Midbrain (tissue), 1 donor: ENCODE measurements at places on chromosomes 4 and X.

DNA sequence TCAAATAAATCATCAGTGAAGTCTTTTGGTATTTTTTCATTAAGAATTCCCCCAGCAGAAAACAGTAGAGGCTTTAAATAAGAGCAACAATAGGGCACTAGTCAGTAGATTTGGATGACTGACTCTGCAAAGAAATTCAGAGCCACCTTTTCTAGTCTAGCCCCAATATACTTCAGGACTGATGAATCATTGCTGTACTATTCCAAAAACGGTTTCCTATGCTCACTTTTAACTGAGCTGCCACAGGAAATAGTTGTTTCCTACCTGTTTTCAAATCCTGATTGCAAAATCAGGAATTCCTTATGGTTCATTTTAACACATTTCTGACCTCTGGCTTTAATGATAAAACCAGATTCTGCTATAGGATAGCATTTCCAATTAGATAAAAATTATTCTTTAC, 171.6 kb downstream of the NR3C2 start:
- DNase-seq: no peak

- DNase-seq: peak; percentile 30
Observed at GRCh38 chrX:136147315-136147901, at the start of gene FHL1. TSS of gene FHL1 (plus strand) at chrX:136147533.

DNA sequence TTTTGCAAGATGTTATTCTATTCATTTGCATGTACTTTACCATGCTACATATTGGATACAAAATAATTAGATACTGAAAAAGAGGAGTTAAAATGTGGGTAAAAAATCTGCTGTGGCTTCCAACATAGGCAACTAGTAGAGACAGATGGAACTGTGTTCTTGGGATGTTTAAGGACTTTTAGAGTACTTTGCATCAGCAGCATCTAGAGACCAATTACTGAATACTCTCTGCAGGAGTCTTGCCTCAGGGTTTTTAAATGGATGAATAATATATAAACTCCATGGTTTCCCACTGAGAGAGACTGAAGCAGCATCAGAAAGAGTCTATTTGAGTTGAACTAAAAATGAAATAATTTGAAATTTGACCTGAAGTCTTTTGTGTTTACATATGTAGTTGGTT, 676.7 kb downstream of the GALNTL6 start:
- DNase-seq: no peak

DNA sequence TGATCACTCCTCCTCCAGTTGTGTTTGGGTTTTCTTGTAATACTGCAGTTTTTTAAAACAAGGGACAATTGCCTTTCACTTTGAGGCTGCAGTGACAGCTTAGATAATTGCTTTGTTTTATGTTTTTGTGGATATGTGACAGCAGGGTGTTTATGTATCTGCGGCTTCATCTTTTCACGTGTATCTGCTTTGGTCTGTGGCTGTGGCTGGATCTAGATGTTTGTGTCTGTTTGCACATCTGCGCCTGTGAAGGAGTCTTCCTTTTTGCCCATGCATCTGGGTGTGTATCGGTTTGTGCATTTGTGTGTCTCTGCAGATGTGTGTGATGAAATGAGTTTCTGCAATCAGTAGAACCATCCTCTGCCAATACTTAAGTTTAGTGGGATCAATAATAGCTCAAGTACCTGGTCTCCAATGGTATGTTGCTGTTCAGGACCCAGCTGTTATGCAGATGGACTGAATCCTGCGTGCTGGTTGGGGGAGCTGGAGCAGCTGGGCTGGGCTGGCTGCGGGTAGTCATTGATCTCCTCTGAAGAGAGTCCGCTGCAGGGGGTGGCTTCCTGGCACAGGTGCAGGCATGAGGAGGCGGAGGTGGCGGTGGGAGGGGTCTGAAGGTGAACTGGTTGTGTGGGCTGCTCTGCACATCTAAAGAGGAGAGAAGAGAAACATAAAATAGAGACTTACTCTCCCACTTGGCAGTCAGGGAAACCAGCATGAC, 390.3 kb downstream of the SH2D1A start:
- no peak for DNase-seq

DNA sequence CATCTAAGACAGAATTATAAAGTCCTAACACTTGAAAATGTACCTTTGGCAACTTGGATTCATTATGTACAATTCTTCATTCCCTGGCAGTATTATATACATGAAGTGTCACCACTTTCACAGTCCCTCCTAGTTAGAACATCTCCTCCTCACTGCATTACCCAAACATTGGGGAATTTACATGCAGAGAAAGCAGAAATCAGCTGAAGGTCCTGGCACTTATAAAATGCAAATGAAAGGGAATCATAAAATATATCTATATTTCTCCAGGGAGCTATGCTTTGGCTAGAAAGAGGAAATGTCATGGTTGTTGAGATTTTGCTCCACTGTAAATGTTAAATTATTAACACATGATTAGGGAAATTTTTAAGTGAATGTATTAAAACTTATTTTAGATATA, 835.6 kb upstream of the SLIT2 start:
- DNase-seq: no peak

DNA sequence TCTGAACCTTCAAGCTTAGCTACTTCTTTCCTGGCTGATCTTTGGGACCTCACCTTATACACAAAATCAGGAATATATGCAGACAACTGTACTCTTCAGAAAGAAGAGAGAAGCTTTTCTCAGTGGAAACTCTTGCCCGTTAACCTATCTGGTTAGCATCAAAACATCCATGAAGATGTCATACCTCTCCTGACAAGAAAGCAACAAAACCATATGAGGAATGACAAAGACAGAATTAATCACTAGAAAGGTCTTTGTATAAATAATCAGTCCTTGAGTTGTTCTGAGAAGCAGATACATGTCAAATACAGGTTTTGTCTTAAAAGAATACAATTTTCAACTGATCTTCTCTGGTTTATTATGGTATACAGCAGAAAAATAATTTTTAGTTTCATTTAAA, 130.8 kb downstream of the FAT4 start:
- no peak for DNase-seq

DNA sequence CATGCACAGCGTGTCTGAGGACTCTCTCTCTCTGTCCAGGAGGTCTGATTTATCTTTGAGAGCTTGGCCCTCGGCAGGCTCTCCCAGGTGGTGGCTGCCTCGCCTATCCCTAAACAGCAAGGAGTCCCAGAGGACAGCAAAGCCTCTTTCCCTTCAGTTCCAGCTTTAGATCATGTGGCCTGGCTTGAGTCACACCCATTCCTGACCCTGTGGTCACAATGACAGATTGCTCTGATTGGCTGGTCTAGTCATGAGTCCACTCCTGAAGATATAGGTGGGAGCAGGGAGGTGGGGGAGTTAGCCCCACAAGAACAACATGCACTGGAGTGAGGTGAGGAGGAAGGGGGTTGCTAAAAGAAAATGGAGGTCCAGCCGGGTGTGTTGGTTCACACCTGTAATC, 12.1 kb upstream of the PORCN start:
- no peak for DNase-seq

GRCh38 chr4:125111323-125111722, 203.4 kb upstream of the FAT4 start:
- no peak for DNase-seq

DNA sequence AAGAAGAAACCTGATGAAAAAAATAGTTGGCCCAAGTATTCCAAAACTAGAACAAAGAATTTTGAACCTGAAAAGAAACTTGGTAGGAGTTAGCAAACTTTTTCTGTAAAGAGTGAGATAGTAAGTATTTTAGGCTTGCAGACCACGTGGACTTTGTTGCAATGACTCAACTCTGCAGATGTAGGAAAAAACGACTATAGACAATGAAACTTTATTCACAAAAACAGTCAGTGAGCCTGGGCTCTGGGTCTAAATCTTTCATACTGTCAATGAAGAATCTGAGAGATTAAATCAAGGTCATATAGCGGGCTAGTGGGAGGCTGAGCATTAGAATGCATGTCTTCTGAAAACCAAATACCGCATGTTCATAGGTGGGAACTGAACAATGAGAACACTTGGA, 23.0 kb downstream of the SH3D19 start:
- no peak for DNase-seq

GRCh38 chr4:163042306-163042705, 124.4 kb downstream of the NAF1 start:
- no peak for DNase-seq

DNA sequence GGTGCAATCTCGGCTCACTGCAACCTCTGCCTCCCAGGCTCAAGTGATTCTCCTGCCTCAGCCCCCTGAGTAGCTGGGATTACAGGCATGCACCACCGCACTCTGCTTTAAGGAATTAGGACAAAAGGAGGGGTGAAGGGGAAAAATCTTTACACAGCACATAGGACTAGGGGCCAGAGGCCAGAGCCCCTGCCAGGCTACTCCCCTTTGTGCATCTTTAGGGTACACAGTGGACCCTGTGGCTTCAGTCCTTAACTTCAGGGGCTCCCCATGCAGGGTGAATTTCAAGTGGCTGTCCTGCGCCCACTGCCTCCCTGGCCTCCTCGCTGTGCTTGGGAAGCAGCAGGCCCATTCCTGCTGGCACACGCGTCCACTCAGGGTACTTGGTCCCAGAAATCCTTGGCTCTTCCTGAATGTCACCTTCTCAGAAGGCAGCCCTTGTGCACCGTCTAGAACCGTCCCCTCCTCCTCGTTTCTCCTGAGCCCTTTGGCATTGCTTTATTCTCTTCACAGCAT, 138.9 kb upstream of the PSAPL1 start:
- DNase-seq: no peak

DNA sequence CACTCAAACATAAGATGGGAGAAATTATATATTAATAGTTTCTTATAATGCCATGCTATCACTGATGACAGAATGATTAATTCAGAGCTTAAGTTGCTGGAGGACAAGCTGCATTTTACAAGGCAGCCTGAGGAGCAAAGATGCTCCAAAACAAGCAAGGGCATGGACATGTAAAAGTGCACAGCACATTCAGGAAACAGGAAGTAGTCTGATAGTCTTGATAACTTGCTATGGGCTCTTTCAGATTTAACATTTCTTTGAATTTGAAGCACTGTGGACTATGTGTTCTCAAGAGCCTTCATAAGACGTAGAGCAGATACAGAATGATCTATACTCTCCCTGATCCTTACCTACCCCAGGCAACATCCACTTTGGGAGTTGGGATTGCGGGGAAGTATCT, 50.0 kb downstream of the AMMECR1 start:
- DNase-seq: no peak

DNA sequence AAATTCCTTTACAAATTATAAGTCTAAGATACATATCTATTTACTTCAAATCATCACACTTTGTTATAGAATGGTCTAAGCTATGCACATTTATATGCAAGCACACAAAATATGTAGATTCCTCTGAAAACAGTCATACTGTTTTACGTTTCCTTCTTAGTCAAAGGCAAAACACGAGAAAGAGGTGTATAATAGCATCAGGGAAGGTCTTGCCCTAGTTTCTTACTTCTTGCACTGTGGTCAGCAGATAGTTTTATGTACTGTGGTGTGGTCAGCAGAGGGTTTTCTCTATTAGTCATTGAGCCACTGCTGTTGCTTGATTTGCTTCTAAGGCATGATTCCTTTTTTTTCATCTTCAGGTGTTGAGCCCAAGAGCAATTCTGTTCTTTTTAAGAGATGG, 117.7 kb downstream of the ADAM29 start:
- DNase-seq: no peak

DNA sequence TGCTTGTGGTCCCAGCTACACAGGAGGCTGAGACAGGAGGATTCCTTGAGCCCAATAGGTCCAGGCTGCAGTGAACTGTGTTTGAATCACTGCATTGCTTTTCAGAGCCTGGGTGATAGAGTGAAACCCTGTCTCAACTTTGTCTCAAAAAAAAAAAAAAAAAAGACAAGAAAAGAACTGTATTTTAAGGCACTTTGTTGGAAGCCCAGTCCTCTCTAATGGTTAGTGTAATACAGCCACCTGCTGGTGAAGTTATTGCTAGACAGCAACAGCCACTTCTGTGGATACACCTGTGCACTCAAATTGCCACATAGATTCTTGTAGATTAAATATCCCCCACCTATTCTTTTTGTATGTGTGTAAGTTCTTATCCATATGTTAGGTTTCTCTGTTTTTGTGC, 10.1 kb upstream of the FGG start:
- peak; percentile 59 for DNase-seq
